T-cell (primary cell): ENCODE measurements at places on chromosomes 5 and 9.

DNA sequence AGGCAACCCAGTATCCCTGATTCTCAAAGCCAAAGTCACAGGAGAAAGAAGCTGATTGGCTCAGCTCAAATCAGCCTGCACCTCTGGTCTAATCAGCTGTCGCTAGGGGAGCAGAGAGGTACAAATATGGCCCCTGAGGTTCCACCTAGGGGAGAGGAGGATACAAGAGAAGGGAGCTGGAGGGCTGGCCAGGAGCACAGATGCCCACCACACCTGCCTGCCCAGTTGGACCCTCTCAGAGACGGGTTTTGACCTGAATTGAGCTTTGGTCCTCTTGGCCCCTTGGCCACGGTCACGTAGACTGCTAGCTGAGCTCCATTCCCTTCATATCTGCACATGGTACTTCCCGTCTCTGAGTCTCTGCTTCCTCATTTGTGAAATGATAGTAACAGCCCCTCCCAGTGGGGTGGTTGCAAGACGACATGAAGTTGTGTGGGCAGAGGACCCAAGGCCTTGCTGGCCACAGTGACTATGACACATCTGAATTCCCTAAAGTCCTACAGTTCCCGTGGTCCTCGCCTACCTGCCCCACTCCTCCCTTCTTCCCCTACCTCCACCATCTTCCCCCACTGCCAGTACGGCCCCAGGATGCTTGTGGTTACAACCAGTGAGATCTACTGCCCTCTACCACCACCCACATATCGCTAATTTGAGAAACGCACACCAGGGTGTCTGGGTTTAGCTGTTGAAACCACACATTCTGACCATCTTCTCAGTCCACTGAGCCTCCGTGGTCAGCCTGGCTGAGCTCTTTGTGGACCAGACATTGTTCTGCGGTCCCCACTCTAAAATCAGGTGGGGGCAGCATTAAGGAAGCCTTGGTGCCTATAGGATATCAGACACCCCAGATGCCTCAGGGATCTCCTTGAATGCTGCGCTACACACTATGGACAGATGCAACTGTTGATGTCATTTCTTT is 60.3 kb upstream of the NEK6 start:
- peak; percentile 6 for DNase-seq
- H3K27ac ChIP-seq: no peak overlapping the region
- H3K27me3 ChIP-seq: no peaks in the 10 kb centered on the region
- no peaks in the 10 kb centered on the region for H3K4me1 ChIP-seq
- no peak overlapping the region for H3K4me3 ChIP-seq

DNA sequence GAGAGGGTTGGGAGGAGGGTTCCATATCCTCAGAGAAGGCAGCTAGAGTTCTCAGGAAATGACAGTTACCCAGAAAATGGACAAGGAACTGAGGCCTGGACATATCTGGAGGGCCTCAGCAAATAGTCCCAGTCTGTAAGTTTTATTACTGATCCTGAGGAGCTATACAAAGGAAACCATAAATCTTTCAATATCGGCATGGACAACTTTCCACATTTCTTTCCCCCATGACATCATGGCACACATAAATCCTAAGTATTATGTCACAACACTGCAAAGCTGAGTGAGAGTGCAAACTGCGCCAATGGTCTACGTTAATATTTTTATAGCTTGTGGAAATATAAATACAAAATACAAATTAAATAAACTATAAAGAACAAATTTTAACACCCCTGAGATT is 1356.2 kb upstream of the C9orf72 start:
- H3K4me1 ChIP-seq: no peaks in the 10 kb centered on the region
- H3K27me3 ChIP-seq: no peaks in the 10 kb centered on the region

- no peak overlapping the region for H3K4me3 ChIP-seq
- H3K4me1 ChIP-seq: no peaks in the 10 kb centered on the region
- no peaks in the 10 kb centered on the region for H3K36me3 ChIP-seq
- no peak for DNase-seq
These were observed 106.6 kb downstream of the ADAMTS16 start for GRCh38 chr5:5246736-5247135.

DNA sequence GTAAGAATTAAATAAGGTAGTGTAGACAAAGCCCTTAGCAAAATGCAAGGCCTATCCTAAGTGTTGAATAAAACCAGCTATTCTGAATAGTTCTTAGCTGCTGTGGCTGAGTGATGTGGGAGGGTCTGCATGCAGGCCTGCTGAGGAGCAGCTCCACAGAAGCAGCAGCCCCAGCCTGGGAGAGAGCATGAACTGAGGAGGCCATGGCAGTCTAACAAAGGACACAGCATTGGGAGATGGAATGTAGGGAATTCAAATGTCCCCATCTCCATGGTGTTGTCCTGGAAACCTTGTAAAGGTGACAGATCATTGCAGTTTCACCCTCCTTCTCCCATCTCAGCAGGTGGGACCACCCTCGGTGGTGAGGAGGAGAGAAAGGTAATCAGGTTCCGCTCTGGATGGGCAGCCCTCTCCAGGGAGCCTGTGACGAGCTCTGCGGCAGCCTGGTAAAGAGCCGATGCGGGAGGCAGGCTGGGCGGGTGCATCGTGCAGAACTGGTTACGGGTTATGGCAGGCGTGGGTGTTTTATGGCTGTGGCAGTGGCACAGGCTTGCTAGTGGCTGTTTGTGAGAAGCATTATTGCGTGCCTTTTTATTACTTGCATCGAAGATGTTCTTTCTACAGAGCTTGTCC is 199.9 kb upstream of the GLRA1 start:
- no peak overlapping the region for H3K27ac ChIP-seq
- H3K27me3 ChIP-seq: no peaks in the 10 kb centered on the region
- no peak overlapping the region for H3K4me3 ChIP-seq
- no peaks in the 10 kb centered on the region for H3K36me3 ChIP-seq
- DNase-seq: no peak

DNA sequence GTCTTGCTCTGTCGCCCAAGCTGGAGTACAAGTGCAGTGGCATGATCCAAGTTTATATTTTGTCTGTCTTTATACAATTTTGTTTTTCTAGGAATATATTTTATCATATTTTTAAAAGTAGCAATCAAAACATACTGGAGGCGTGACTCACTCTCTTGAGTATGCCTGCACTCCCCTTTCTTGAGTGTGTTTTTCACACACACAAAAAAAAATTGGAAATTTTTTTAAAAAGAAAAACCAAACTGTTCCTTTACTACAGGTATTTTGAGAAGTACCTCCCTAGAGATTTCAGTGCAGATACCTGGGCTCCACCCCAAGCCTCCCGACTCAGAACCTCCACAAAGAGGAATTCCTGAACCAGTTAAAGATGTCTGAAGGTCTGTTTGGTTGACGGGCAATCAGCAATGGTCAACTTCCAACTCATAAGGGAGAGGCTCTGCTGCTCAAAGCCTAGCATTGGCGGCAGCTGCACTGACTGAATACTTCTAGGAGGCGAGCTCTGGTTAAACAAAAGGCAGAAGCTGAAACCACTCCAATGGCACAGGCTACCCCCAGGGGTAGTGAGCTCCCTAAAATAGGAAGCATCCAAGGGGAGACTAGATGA is 27.4 kb downstream of the PDE6A start:
- no peaks in the 10 kb centered on the region for H3K4me1 ChIP-seq
- no peak for DNase-seq
- H3K27me3 ChIP-seq: no peaks in the 10 kb centered on the region

DNA sequence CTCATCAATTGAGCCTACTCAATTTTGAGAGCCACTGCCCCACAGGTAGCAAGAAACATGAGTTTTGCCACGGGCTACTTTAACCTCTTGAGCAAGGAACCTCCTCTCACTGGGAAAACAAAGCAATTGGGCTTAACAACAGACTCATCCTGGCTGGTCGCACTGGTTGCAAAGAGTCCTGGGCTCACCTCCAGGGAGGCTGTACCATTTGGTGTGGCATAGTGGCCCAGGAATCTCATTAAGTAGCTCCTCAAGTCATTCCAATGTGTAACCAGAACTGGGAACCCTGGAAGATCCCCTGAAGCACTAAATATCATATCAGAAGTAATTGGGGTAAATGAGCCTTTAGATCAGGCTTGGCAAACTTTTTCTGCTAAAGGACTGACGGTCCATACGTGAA is 78.5 kb downstream of the MYO10 start:
- H3K27ac ChIP-seq: no peak overlapping the region
- H3K4me1 ChIP-seq: no peaks in the 10 kb centered on the region
- no peaks in the 10 kb centered on the region for H3K27me3 ChIP-seq
- no peaks in the 10 kb centered on the region for H3K36me3 ChIP-seq
- H3K4me3 ChIP-seq: no peak overlapping the region
- no peak for DNase-seq

DNA sequence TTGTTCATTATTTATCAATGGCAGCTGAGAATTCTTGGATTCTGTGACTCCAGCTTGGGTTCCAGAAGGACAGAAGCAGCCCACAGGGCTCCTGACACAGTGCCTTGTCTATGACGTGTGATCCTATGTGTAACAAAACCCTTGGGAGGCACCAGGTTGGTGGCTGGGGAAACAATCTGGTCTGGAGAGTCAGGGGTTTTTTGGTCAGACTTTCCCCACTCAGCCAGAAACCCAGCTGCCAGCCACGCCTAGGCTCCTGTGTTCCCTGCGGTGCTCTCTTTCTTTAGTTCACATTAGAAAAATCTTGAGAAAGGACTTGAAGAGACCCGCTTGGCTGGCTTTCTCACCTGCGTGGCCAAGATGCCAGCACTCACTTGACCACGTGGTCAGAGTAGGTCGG is 15.5 kb upstream of the ZBED3 start:
- H3K27ac ChIP-seq: no peak overlapping the region
- H3K36me3 ChIP-seq: no peaks in the 10 kb centered on the region
- no peaks in the 10 kb centered on the region for H3K4me1 ChIP-seq
- no peak for DNase-seq
- H3K27me3 ChIP-seq: no peaks in the 10 kb centered on the region
- no peak overlapping the region for H3K4me3 ChIP-seq

GRCh38 chr9:135711391-135711790 is 9.4 kb downstream of the KCNT1 start:
- H3K27ac ChIP-seq: no peak overlapping the region
- DNase-seq: no peak

- no peak for DNase-seq
- peaks cover 3% of the 10 kb centered on the region for H3K27me3 ChIP-seq
- H3K27ac ChIP-seq: no peak overlapping the region
These were observed 88.5 kb downstream of the NDFIP1 start for GRCh38 chr5:142197098-142197497.

- H3K27me3 ChIP-seq: no peaks in the 10 kb centered on the region
- H3K4me1 ChIP-seq: no peaks in the 10 kb centered on the region
- H3K27ac ChIP-seq: no peak overlapping the region
- DNase-seq: no peak
These were observed 133.3 kb upstream of the SMARCA2 start for GRCh38 chr9:1881708-1882295.

GRCh38 chr5:43432486-43433375 is 20.5 kb upstream of the CCL28 start:
- no peaks in the 10 kb centered on the region for H3K36me3 ChIP-seq
- DNase-seq: no peak
- H3K27me3 ChIP-seq: no peaks in the 10 kb centered on the region
- H3K4me3 ChIP-seq: no peak overlapping the region

DNA sequence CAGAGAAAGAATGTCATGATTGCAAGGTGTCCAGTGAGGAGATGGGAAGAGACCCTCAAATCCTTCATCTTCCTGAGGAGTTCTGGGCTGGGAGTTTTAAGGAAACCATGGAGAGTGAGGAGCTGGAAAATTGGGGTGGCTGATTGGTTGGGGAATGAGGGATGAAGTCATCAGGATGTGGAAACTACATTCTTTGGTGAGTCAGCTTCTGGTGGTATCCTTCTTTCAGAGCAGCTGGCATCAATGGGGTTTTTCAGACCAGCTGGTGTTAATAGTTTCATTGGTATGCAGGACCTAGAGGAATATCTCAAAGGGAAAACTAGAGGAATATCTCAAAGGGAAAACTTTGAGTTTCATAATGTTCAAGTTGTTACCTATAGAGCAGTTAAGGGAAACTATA is 45.2 kb downstream of the RNF180 start:
- H3K4me1 ChIP-seq: no peaks in the 10 kb centered on the region
- H3K4me3 ChIP-seq: no peak overlapping the region
- no peaks in the 10 kb centered on the region for H3K36me3 ChIP-seq
- H3K27me3 ChIP-seq: no peaks in the 10 kb centered on the region
- H3K27ac ChIP-seq: no peak overlapping the region
- DNase-seq: no peak

- peaks cover 2% of the 10 kb centered on the region for H3K27me3 ChIP-seq
- H3K4me1 ChIP-seq: no peaks in the 10 kb centered on the region
- H3K4me3 ChIP-seq: no peak overlapping the region
- no peaks in the 10 kb centered on the region for H3K36me3 ChIP-seq
- DNase-seq: no peak
These were observed 17.8 kb upstream of the BHMT start for GRCh38 chr5:79093762-79094161.

- peaks cover 20% of the 10 kb centered on the region for H3K27me3 ChIP-seq
- H3K4me3 ChIP-seq: no peak overlapping the region
- H3K4me1 ChIP-seq: no peaks in the 10 kb centered on the region
These were observed 136.6 kb downstream of the PAX5 start for GRCh38 chr9:36897478-36897877.

DNA sequence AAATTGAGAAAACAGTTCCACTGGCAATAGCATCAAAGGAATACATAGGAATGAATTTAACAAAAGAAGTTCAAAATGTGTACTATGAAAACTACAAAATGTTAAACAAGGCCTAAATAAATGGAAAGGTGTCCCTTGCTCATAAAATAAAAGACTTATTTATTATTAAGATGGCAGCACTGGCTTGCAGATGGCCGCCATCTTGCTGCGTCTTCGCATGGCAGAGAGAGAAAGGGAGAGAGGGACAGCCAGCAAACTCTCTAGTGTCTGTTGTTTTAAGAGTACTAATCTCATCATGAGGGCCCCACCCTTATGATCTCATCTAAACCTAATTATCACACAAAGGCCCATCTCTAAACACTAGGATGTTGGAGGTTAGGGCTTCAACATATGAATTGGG is 47.1 kb downstream of the ABLIM3 start:
- no peak for DNase-seq
- H3K27ac ChIP-seq: no peak overlapping the region
- H3K27me3 ChIP-seq: no peaks in the 10 kb centered on the region
- H3K4me1 ChIP-seq: no peaks in the 10 kb centered on the region
- no peaks in the 10 kb centered on the region for H3K36me3 ChIP-seq
- H3K4me3 ChIP-seq: no peak overlapping the region

DNA sequence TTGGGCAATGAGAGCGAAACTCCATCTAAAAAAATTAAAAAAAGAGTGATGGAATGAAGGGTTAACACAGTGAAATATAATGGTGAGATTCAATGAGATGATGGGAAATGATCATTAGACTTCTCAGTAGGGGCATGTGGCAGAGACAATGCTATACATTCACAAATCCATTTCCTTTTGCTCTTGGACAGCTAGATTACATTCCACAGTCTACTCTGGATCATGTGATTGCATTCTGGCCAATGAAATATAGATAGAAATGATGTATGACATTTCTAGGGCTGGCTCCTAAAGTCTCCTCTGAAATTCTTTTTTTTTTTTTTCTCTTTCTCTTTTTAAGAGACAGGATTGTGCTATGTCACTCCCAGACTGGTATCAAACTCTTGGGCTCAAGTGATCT is 3.8 kb upstream of the GALT start:
- H3K27ac ChIP-seq: no peak overlapping the region
- H3K4me1 ChIP-seq: peaks cover 27% of the 10 kb centered on the region
- DNase-seq: no peak
- H3K36me3 ChIP-seq: peaks cover 4% of the 10 kb centered on the region
- no peaks in the 10 kb centered on the region for H3K27me3 ChIP-seq

- H3K4me1 ChIP-seq: no peaks in the 10 kb centered on the region
- no peaks in the 10 kb centered on the region for H3K36me3 ChIP-seq
- H3K27ac ChIP-seq: no peak overlapping the region
- H3K4me3 ChIP-seq: no peak overlapping the region
- DNase-seq: no peak
These were observed 157.9 kb downstream of the ZDHHC21 start for GRCh38 chr9:14535161-14535955.
